ENCODE measurements at places on chromosomes 13 and 19.

DNA sequence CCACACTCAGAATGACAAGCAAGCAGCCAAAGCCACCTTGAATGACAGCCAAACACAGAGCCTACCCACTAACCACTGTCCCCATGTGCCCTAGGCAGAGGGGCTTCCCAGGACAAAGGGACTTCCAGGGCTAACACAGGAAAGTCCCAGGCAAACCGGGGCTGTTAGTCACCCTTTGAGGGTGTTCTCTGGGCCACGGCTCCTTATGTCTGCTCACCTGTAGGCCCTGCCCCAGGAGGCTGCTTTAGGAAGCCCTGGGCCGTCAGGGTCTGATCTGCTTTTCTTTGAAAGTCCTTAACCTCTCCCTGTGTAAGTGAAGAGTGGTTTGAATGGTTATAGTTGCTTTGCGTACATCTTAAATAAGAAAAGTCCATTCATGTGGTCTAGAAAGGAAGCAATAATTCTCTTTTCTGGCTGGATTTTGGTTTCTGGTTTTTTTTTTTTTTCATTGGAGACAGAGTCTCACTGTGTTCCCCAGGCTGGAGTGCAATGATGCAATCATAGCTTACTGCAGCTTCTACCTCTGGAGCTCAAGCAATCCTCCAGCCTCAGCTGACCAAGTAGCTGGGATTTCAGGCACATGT, 161.4 kb downstream of the EFNB2 start:
- DNase-seq: no peak

DNA sequence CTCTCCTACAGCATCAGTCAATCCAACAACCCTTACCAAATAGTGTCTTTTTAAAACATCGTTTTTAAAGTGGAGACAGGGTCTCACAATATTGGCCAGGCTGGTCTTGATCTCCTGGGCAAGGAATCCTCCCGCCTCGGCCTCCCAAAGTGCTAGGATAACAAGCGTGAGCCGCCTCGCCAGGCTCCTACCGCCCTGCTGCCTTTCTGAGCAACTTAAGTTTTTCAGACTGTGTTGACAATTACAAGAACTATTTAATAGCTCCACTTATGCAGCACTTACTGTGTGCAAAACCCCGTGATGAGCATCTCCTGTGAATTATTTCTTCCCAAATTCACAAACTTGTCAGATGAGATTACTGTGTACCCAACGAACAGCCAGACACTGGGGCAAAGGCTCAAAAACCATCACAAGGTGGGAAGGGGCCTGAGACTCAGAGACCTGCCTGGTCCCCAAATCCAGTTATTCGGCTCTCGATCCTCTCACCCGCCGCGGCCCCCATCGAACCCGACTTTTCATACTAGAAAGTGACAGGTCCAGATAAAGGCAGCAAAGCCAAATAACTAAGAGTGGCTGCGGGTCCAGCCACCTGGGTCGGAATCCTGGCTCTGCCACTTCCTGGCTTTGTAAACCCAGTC, 581 bp downstream of the RPL18 start:
- DNase-seq: no peak

DNA sequence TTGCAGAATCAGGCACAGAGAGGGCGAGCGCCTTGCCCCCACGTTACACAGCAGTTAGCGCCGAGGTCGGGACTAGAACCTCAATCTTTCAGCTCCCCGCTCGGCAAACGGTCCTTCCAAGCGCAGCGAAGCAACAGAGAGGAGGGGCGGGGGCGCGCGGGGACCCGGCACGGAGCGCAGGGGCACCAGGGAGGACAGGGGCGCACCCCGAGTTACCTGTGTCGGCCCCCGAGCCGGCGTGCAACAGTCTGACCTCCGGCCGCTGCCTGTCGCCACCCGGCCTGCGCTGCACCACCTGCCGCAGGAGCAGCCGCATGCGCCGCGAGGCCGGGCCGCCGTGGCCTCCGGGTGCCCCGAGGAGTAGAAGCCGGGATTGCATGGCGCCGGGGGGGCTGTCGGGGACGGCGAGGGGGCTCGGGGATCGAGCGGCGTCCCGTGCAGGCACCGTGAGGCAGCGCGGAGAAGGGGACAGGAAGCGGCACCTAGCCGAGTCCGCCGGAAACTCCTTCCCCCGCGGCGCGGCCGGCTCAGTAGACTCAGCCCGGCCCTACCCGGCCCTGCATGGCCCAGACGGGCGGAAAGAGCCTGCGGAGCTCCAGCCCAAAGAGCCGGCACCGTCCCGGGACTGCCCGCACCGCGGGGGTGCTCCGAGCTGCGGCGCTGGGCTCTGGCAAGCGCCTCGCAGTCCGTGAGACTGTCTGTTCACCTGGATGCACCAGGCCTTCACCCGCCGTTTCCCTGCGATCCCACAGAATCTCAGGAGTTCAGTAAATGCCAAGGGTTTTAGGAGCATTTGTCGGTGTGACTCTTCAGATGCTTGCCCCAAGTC, at the start of gene VWA8:
Gene VWA8, minus strand, starts transcription at position 473 of the 829 bp plus-strand sequence. Its CDS starts 94 bp downstream, at position 379.
- DNase-seq: peak; percentile 45

DNA sequence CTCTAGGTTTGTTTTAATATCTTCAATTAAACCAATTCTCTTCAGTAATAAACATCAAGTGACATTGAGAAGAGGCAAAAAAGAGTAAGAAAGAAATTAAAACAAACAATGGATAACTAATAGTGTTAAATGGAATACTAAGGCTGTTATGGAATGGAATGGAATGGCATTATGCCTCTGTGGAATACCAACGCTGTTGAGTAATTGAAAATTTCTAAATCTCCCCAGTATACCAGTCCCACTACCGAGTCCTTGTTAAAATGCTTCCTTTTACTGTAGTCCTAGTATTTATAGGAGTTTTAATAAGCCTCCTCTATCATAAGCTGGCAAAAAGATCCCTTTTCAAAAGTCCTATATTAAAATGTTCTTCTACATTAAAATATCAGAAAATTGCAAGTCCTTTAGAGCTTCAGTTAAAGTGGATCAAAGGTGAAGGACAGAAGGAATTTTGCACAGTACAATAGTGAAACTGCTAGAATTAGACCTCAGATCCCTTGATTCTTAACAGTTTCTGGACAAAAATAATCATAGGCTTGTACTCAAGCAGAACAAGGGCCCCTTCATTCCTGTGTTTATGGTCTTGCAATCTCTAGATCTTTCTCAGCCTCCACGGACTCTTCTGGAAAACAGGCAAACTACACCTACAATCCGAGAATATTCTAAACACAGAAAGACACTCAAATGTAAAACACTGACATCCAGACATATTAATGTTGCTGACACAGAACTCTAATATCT, 128.2 kb downstream of the PCDH9 start:
- DNase-seq: no peak

- no peak for DNase-seq
Observed at GRCh38 chr13:74004109-74004508, 130.1 kb downstream of the KLF12 start.

GRCh38 chr19:51777570-51778462, 16.8 kb downstream of the FPR2 start:
- peak; percentile 40 for DNase-seq

DNA sequence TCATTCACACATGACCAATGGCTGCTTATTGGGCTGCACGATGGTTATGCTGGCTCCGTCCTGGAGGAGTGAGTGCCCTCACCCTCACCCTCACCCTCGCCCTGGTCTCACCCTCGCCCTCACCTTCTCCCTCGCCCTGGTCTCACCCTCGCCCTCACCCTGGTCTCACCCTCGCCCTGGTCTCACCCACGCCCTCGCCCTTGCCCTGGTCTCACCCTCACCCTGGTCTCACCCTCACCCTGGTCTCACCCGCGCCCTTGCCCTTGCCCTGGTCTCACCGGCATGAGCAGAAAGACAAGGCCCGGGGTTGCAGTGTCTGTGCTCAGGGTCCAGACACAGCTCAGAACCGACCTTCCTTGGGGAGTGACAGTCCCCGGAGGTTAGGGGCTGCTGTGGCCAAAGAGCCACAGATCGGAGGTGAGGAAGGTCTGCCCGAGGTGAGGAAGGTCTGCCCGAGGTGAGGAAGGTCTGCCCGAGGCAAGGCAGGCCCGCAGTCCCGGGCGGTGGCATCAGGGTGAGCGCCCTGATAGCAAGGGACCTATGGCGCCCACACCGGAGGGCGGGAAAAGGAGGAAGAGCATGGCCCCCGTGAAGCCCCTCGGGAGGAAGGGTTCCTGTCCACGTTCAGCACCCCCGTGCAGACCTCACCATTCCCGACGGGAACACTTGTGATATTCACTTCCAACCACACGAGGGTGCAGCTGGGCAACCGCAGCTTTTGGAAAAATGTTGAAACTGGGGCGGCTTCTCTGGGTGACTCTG, 65.6 kb downstream of the MCF2L start:
- DNase-seq: no peak

GRCh38 chr13:65529541-65529940, 1700.6 kb downstream of the PCDH9 start:
- DNase-seq: no peak

DNA sequence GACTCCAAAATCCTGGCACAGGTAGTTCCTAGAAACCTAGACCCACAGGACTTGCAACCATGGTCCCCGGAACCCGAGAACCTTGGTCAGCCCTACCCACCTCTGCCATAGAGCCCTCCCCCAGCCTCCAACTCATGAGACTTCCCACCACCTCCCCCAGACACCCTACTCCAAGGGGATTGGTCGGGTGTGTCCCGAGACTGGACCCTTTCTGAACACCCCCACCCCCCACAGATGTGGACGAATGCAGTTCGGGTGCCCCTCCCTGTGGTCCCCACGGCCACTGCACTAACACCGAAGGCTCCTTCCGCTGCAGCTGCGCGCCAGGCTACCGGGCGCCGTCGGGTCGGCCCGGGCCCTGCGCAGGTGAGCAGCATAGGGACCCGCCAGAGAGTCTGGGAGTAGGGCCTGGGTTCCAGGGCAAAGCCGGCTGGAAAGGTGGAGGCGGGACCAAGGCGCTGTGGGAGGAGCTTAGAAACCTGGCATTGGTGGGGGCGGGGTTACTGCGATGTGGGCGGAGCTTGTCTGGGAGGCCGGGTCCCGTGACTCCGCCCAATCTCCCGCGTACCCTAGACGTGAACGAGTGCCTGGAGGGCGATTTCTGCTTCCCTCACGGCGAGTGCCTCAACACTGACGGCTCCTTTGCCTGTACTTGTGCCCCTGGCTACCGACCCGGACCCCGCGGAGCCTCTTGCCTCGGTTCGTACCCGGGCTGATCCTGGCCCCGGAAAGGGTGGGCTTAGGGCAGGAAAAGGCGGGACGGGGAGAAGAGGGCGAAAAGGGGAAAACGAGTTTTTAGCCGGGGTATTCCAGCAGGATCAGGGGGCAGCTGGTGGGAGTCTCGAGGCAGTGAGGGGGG, 11.9 kb downstream of the LTBP4 start:
- DNase-seq: no peak

DNA sequence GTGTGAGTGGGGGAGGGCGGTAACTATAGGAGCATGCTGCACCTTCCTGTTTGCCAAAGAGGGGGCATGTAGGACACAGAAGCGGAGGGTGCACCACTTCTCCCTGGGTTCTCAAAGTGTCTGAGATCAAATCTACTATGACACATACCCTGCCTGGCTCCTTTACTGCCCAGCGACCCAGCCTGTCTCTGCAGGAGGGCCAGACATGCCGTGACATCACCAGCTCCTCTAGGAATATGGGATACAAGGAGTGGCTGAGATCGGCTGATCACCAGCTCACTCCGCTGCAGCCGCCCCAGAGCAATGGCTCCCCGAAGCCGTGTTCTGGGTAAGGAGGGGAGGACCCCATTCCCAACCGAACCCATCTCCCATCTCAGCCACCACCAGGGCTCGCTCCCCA, 16.4 kb upstream of the IGFL1 start:
- DNase-seq: no peak

GRCh38 chr19:30530751-30531150, 158.6 kb downstream of the ZNF536 start:
- no peak for DNase-seq

GRCh38 chr19:33434886-33435705, 61.6 kb downstream of the CEBPG start:
- no peak for DNase-seq

- no peak for DNase-seq
Observed at GRCh38 chr13:38849315-38849714, 141.3 kb downstream of the STOML3 start.

GRCh38 chr19:8209462-8210378, 550 bp downstream of the CERS4 start:
- no peak for DNase-seq

GRCh38 chr19:13209484-13210338, 59.5 kb downstream of the IER2 start:
- no peak for DNase-seq

DNA sequence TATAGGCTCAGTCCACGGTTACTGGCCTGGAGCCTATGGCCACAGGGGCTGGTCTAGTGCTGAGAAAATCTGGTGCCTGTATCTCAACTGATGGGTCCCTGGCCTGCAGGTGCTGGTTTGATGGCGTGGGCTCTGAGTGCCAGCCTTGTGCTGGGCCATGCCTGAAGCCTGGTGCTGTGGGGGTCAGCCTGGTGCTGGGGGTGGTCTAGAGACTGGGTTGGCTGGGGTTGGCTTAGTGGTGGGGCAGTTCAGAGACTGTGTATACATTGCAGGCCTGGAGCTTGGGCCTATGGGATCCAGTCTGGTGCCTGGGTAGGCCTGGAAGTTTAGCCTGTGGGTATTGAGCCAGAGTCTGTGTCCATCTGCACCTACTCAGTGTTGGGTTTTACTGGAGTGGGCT, 36.4 kb downstream of the SLC10A2 start:
- no peak for DNase-seq

DNA sequence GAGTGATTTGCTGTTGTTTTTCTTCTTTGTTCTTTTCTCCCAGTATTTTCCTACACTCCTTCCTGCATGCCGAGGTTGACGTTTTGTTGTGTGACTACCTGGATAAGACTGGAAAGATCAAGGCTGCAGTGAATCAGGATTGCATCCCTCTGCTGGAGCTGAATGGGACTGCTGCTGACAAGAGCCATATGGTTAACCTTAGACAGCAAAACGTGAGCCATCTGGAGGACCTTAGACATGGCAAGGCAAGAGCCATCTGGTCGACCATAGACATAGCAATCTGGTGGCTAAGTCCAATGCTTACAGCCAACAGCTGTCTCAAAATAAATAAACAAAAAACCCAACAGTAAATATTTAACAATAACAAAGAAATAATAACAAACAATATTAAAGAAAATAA, 42.6 kb upstream of the ZNF91 start:
- no peak for DNase-seq

GRCh38 chr13:44331912-44332851, 41.4 kb upstream of the SERP2 start:
- peak; percentile 97 for DNase-seq

- no peak for DNase-seq
Observed at GRCh38 chr19:50820549-50821247, 2.9 kb downstream of the KLK1 start.

DNA sequence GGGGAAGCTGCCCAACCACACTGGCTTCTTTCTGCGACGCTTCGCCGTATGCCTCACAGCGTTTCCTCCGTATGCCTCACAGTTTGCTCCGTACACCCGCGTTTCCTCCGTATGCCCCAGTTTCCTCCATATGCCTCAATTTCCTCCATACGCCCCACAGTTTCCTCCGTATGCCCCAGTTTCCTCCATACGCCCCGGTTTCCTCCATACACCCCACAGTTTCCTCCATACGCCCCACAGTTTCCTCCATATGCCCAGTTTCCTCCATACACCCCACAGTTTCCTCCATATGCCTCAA, 22.6 kb downstream of the GAS6 start:
- DNase-seq: no peak
